ENCODE measurements at places on chromosomes 12 and 14. TPM values are rescaled to one million over a fixed set of nuclear protein-coding genes. Genes with fewer than 3 reads are reported as not detected.

GRCh38 chr12:107779077-107779831 lies 4.8 kb downstream of the ASCL4 start:
- no peak for DNase-seq

- DNase-seq, result no peak
These were observed 47.3 kb upstream of the TMED10 start for GRCh38 chr14:75223664-75224154.

- DNase-seq, result no peak
These were observed 72.4 kb downstream of the IGF1 start for GRCh38 chr12:102407776-102408486.

DNA sequence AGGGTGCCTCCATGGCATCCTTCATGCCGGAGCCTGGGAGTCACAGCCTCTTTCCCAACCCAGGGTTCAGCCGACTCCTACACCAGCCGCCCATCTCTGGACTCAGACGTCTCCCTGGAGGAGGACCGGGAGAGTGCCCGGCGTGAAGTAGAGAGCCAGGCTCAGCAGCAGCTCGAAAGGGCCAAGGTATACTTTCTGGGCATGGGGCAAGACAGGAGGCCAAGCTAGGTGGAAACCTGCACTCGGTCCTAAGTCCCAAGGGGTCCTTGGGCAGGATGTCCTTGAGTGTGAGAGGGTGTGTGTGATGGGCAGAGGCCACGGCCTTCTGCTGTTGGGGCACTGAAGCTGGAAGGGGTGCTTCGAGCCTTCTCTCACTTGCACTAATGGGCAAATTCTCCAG lies 5.0 kb downstream of the CACNB3 start:
- DNase-seq, result no peak

DNA sequence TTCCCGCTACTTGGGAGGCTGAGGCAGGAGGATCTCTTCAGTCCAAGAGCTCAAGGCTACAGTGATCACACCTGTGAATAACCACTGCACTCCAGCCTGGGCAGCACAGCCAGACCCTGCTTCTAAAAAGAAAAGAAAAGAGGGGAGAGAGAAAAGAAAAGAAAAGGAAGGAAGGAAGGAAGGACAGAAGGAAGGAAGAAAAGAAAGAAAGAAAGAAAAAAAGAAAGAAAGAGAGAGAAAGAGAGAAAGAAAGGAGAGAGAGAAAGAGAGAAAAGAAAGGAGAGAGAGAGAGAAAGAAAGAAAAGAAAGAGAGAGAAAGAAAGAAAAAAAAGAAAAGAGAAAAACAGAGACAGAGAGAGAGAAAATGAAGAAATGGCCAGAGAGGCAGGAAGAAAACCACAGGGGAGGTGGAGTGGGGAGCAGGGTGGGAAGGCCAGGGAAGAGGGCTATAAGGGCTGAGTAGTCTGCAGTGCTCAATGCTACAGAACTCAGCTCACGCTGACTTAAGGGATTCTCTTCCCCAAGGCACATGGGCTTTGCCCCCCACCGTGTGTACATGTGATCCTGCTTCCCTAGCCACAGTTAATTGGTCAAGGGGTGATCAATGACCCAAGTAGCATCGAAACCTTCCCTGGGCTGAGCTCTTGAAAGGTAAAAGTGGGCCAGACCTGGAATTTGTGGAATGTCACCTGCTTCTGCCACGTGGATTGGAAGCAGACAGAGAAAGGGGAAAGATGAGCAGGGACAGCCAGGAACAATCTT lies 90.4 kb upstream of the TMCC3 start:
- DNase-seq, result no peak

DNA sequence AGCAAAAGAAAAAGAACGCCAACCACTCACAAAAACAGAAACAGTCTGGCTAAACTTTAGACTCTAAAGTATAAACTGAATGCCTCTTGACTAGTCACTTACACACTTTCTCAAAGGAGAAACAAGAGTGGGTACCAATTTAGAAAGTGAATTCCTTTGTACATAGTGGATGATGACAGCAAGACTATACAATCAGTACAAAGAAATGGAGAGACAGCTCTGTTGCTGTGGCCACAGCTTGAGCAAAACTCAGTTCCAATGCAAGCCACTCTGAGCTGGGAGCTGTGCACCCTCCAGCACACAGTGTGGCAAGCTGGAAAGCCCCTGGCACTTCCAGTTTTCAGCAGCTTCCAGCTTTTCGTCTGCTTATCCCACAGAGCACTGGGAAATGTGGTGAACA lies 21.7 kb downstream of the NT5DC3 start:
- no peak for DNase-seq

Gene GSKIP
- total RNA-seq, result 16.4 TPM

Gene KLHL42
- 22.7 TPM for total RNA-seq

Measured in mesenteric fat pad (tissue), 1 donor.